ENCODE measurements at places on chromosomes 16 and 17. TPM values are rescaled to one million over a fixed set of nuclear protein-coding genes. Genes with fewer than 3 reads are reported as not detected.

Gene ZNF19
- total RNA-seq = 2.4 TPM

Gene UTS2R
- total RNA-seq = not detected

Gene SEPTIN12
- total RNA-seq = not detected

Gene DPEP1
- total RNA-seq = 0.88 TPM

Gene ITGB3
- total RNA-seq = 125 TPM

Gene SBK1
- not detected for total RNA-seq

Gene ACSM3
- 0.22 TPM for total RNA-seq

Gene C17orf78
- total RNA-seq = not detected

Gene SDR42E2
- under 0.01 TPM for total RNA-seq

Gene BRICD5
- total RNA-seq = 1.9 TPM

All from placental pericyte (primary cell).